Kidney epithelial cell (primary cell): ENCODE measurements at places on chromosomes 16 and 17. TPM values are rescaled to one million over a fixed set of nuclear protein-coding genes. Genes with fewer than 3 reads are reported as not detected.

SBK1 gene
- 10.5 and 12.9 TPM in 2 replicates for total RNA-seq

SDR42E2 gene
- not detected in 2 replicates for total RNA-seq

DNA sequence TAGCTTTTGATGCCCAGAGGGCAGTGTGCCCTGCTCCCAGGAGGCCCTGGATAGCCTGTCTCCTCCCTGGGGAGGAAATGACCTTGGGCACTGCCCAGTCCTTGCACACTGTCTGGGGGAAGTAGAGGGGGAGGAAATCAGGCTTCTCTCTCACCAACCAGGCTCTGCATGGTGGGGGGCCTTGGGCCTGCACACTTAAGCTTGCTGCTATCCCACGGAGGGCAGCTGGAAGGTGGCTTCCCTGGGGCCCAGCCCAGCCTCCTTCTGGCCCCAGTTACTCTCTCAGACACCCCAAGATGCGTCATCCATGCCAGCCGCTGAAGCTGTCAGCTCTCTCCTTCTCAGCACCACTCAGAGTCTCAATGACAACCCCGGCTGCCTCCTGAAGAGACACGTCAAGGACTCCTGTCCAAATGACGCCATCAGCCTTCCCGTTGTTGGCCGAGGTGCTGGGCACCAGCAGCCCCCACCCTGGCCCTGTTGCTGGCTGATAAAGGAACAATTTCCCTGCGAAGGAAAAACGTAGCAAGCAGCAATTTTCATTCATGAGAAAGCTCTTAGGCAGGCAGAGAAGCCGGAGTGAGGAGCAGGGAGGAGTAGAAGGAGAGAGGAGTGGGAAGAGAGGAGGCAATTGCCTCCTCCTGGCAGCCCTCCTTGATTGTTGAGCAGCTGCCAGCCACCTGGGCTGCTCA, 95.5 kb downstream of the SDK2 start:
- no peak for DNase-seq

- no peak for DNase-seq
Observed at GRCh38 chr17:77965352-77965751, 6.8 kb downstream of the TNRC6C start.

DNA sequence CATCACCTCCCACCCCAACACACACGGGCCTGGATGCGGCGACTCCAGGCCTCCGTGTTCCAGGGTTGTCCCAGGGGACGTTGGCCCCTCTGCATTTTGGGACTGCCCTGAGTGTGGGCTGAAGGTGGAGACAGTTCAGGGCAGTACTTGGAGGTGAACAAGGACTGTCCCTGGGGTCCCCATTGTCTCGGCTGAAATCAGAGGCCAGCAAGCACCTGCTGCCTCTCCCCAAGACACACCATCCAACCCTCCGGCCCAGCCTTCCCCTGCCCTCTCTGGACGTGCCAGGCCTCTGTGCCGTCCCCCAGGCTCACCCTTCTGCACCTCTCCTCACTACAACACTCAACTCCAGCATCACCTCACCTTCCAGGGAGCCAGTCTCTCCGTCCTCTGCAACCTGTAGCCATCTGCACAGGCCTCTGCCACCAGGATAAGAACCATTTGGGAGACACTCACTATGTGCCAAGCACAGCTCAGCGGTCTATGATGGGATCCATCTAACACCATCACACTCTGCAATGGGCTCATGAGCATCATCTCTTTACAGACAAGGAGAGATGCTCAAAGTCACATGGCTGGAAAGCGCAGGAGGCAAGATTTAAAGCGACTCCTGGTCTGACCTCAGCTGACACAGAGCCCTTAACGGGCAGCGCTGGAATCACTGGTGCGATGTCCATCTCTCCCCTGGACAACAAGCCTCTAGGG, 104.5 kb upstream of the SEC14L1 start:
- DNase-seq: no peak

- no peak for DNase-seq
Observed at GRCh38 chr17:9038380-9038779, 17.1 kb downstream of the NTN1 start.

- DNase-seq: no peak
Observed at GRCh38 chr17:78242024-78242742, 10.8 kb downstream of the TMEM235 start.

DNA sequence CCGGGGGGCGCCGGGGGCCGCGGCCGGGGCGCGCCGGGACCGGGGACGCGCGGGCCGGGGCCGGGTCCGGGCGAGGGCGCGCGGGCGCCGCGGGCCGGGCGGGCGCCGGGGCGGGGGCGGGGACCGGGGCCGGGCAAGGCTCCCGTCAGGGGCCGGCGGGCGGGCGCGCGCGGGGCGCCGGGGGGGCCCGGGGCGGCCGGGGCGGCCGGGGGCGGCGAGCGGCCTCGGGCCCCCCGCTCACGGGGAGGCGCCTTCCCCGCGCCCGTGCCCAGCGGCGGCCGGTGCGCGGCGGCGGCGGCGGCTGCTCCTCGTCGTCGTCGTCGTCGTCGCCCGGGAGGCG, 563 bp downstream of the ZCCHC14 start:
- no peak for DNase-seq
